ENCODE measurements at places on chromosomes 6 and 20.

- DNase-seq = no peak
Observed at GRCh38 chr6:137172734-137173431, 561 bp downstream of the IL22RA2 start.

GRCh38 chr6:166258854-166259276 is 49.3 kb downstream of the PRR18 start:
- DNase-seq = no peak

- no peak for DNase-seq
Observed at GRCh38 chr6:153167907-153168306, 36.8 kb upstream of the RGS17 start.

DNA sequence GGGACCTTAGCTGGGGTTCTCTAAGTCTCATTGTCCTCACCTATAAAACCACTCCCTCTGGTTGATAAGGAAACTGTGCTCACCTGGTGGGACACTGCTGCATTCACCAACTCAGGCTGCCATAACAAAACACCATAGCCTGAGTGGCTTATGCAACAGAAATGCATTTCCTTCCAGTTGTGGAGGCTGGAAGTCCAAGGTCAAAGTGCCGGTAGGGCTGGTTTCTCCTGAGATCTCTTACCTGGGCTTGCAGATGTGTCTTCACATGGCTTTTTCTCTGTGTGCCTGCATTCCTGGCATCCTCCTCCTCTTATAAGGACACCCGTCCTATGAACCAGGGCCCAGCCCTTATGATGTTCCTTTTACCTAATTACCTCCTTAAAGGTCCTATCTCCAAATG is 60.0 kb upstream of the SLC32A1 start:
- no peak for DNase-seq

DNA sequence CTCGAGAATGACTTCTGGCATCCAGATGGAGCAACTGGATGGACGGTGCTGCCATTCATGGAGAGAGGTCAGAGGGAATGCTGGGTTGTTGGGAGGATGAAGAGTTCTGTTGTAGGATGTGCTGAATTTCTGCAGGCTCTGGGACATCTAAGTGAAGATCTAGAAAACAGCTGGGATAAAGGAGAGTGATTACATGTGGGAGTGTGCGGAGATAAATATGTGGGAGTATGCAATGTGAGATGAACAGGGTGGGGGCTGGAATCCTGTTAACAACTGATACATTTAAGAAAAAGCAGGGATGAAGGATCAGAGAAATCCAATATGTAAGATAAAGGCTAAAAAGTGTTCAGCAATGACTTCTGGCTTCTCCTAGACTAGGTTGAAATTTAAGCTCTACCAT is 43.1 kb downstream of the FAXC start:
- DNase-seq = no peak

All from pulmonary artery endothelial cell (primary cell).